Activated gamma-delta T cell treated with Interleukin-2 at 50 U/mL for 16 hours (primary cell): ENCODE measurements at places on chromosomes 7 and 10.

DNA sequence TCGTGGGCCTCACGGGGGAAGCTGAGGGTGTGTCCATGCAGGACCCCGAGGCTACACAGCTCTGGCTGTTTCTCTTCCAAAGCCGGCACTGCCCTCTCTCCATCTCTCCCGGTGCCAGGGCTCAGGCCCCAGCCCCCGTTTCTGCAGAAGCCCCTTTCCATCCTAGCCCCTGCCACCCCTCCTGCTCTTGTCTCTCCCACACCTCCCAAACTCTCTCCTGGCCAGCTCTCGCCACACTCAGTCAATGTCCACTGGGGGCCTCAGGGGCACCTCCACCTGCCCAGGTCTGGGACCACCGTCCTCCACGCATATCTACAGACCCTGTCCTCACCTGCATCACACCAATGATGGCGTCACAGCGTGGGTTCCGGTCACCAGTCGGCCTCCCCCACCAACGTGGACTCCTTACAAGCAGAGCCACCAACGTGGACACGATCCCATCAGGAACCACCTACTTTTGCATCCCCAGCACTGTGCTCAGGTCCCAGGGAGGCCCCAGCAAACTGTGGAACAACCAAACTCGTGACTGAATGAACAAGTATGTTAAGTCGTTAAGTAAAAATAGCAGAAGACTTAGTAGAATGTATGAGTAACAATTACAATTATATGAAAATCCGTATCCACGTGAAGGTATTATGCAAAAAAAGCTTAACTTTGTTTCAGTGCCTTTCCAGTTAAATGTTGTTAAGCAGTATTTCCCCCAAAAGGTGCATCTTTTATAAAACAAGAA is 38.4 kb downstream of the DIP2C start:
- no peak for DNase-seq

GRCh38 chr7:127532736-127533135 is 52.7 kb downstream of the GCC1 start:
- DNase-seq = no peak

- no peak for DNase-seq
Observed at GRCh38 chr10:68138526-68138925, 29.2 kb downstream of the MYPN start.

DNA sequence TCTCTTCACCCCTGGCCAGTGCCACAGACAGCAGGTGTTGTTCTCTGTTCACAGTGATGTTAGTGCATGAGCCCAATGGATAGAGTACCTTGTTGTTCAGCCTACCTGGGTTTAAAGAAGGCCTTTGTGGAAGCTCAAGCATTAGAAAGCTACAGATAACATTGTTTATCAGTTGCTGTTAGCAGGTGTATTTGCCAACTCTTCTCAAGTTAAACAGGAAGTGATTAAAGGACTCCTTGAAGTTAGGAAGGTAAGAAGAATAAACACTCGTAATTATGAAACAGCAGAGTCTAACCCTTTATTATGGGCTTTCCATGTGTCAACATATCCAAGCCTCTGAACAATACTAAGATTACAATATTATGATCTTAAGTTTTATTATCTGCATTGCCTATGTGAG is 25.9 kb downstream of the RGR start:
- DNase-seq = no peak

DNA sequence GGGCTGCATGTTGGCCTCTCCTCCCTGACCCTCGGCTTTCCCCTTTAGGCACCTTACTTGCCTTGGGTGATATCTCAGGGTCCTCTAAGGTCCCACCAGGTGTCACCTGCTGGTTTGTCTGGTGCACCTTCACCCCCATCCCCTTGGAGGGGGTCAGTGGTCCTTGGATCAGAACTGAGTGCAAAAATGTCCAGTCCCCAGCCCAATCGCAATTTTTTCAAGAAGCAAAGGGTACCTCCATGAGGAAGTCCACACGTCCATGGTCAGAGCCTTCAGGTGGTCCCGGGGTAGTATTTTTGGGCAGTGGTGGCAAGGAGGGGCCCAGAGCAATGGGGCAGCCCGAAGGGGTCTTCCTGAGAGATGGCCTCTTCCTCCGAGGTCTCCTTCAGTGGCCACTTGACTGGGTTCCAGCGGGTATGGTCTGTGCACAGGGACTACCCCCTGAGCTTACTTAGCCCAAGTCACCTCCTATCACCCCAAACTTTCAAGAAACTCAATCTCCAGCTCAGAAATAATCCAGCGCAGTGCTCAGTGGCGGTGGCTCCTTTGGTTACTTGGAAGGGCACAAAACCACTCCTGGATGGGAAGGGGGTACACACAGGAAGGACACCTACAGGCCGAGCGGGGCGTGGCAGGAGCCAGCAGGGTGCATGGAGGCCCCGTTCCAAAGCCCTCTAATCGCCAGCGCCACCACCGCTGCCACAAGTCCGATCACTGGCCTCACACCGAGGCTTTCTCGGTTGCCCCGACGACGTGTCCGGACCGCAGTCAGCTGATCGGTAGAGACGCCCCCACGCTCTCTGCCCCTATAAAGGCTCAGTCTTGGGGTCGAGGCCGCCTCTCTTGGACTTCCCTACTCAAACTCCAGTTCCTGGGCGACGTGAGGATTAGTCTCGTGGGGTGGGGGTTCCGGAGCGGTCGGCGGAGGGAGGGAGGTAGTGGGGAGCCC is 4.5 kb downstream of the SAP25 start:
- peak; percentile 49 for DNase-seq

DNA sequence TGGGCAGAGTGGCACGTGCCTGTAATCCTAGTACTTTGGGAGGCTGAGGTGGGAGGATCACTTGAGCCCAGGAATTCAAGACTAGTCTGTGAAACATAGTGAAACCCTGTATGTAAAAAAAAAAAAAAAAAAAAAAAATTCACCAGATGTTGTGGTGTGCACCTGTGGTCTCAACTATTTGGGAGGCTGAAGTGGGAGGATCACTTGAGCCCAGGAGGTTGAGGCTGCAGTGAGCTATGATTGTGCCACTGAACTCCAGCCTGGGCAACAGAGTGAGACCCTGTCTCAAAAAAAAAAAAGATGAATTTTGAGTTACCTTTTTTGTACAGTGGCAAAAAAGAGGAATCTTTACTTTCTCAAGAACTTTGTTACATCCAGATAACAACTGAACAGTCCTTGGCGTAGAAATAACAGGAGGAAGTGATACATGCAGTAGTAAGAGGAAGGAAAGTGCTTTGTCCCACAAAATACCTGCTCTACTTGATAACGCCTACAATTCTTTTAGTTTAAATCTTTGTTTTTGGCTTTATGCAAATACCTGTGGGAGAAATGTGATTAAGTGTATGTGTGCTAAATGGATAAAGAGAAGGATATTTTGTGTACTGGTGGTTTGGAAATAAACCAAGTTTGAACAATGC is 29.3 kb downstream of the SPAG6 start:
- no peak for DNase-seq

- no peak for DNase-seq
Observed at GRCh38 chr7:52355053-52355452, 680.4 kb upstream of the POM121L12 start.

GRCh38 chr10:113539789-113540188 is 13.1 kb upstream of the HABP2 start:
- no peak for DNase-seq

- DNase-seq = no peak
Observed at GRCh38 chr7:128918016-128918665, 7.6 kb upstream of the KCP start.

DNA sequence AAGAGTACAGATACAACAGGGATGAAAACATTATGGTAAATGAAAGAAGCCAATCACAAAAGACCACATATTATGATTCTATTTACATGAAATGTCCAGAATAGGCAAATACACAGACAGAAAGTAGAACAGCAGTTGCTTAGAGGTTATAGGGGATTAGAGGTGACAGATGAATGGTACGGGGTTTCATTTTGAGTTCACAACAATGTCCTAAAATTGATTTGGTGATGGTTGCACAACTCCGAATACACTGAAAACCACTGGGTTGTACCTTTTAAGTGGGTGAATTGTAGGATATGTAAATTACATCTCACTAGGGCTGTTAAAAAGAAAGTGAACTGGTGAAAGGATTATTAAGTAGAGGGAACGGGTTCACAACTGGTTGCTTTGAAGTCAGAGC is 76.3 kb upstream of the MRLN start:
- no peak for DNase-seq

DNA sequence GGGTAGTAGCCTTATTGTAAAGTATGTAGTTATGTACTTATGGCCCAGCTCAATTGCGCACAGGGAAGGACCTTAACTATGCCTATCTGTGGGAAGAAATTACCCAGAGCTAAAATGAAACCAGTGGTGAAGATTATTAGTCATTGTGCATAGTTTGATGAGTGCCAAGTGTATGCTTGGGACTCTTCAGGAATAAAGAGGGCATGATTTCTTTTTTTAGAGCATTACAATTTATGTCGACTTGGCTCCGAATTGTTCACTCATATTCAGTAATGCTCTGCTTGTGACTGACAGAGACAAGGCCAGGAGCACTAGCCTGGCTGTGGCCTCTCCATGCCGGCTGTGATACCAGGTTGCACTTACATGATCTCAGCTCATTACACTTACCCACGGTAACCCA is 269.5 kb downstream of the TRIL start:
- DNase-seq = no peak

- no peak for DNase-seq
Observed at GRCh38 chr7:47583739-47584535, 2.0 kb upstream of the TNS3 start.

- no peak for DNase-seq
Observed at GRCh38 chr7:71491336-71491735, 359.4 kb downstream of the GALNT17 start.

DNA sequence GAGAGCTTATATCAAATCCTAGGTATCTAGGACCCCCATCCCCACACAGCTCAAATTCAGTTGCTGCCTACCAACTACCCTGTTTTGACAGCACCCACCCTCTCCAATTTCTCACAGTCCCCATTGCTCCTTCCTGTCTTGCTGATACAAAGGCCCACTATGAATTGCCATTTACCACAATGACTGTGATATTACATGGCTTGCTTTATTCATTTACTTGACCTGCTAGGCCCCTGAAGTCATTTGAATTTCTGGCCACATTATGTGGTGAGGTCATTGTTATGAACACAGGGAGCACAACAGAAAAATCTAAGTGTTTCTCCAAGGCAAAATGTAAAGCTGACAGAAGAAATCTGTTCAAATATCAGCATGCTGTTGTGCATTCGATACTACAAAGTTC is 101.4 kb downstream of the PPP1R17 start:
- no peak for DNase-seq

- DNase-seq = no peak
Observed at GRCh38 chr7:17807242-17807641, 133.1 kb downstream of the SNX13 start.

DNA sequence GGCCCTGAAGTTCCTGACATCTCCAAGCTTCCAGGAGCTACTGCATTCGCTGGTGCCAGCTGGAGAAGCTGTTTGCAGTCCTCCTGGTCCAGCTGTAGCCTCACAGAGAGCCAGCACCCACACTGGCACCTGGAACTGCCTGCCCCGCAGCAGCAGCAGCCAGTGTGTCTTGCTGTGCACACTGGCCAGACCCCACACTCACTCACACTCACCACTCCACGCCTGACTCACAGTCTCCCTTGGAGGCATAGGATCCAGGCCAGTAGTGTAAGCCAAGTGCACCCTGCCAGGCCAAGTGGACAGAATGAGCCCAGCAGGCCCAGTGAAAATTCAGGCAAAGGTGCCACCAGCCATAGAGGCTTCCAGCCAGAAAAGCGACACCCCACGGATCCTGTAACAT is 566.3 kb downstream of the GRM8 start:
- DNase-seq = no peak

DNA sequence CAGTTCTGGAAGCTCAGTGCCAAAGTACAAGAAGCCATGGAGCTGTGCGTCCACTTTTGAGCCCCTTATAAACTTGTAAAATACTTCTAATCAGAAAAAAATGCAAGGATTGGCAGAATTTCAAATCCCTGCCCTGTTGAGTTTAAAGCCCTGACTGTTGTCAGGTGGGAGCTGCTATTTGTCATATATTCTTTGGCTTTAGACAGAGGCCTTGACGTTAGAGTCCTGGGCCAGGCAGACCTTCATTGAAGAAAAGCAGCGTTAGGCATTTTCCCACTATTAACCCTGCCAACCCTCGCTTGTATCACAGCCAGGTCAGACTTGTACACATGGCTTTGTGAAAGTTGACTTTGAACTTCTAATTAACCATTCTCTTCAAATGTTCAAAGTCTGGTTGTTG is 155.4 kb downstream of the TWIST1 start:
- DNase-seq = no peak

DNA sequence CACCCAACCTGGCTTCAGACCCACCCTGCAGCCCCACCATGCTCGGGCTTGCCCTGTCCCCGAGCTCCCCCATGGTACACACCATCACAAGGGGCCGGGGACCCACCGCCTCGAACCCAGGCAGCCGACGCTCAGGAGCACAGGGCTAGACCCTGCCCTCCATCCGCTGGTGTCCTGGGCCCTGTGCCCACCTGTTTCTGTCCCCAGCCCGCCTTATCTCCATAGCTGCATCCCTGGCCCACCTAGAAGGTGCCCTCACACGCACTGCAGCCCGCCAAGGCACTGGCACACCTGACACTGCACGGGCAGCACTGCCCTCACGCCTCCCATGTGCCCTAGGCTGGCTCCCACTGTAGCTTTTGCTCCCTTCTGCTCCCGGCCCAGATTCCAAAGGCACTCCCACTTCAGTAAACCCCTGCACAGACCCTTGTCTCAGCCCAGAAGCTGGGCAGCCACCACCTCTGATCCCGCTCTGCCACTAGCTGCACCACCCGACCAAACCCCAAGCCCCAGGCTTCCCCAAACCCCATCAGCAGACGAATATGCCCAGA is 17.1 kb downstream of the YKT6 start:
- DNase-seq = no peak

- no peak for DNase-seq
Observed at GRCh38 chr7:84705706-84706105, 481.1 kb downstream of the SEMA3D start.

DNA sequence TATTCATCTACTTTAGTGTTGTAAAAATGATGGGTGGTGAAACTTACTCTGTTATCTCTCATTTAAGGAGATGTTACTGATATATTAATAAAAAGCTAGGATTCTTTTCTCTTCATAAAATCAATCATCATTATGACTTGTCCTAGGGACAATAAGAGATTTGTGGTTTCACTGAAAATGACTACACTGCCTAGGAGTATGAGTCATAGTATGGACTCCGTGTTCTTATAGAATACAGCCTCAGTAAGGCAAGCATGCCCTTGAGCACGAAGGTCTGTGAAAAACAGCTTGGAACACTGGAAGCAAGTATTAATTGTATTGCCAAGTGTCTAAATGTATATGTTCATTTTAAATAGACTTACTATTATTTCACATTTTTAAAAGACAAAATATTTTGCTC is 749.2 kb upstream of the PCDH15 start:
- no peak for DNase-seq

- DNase-seq = no peak
Observed at GRCh38 chr10:95196046-95196445, 2.0 kb downstream of the ACSM6 start.

DNA sequence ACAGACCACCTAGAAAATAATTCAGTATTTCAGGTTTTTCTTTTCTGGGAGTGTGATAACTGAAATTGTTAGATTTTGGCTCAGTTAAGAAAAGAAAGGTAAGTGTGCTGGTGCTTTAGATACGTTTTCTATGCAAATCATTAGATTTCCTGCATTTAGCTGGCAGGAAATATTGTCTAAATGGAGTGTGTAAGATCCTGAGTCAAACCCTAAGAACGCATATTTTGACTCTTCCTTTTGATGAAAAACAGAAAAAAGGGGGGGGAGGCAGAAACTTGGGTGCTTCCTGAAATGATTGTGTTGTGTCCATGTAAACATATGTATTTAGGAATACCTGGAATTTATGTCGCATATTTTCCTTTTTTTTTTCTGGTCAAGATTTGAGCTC is 1.2 kb downstream of the GRK5 start:
- DNase-seq = no peak

GRCh38 chr7:151231080-151231479 is 1.2 kb upstream of the CHPF2 start:
- no peak for DNase-seq
